ENCODE measurements at places on chromosomes 5 and 9.
A peak's percentile ranks its signal among the peaks of the same experiment; 100 is the strongest.

GRCh38 chr5:152514827-152515397, 109.8 kb upstream of the NMUR2 start:
- no peak for DNase-seq

DNA sequence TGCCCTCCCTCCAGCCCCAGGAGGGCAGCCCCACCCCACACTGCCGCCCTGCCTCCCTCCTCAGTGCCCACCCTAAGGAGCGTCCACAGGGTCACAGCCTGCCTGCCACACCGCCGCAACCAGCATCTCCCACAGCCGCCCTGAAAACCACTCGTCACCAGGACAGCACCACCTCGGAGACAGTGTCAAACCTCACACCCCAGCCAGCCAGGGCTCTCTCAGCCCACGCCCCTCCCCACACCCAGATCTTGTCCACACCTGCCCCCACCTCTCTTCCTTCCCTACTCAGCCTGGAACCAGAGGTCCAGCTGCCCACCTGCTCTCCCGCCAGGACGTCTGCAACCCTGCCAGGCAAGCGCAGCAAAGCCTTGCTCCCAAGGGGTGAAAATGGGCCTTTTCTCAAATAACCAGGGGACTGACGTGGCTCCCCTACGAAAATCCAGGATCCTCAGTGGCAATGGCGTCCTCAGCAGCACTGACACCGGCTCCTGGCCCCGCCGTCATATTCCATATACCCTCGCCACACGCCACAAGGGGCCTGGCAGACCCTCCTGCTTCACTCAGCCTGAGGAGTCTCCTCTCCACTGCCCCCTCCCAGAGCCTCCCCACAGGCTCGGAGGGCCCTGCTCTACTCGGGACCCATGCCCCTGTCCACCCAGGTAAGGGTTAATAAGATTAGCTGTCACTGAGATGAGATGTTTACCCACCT, 71.0 kb upstream of the ADAMTS2 start:
- DNase-seq = no peak

DNA sequence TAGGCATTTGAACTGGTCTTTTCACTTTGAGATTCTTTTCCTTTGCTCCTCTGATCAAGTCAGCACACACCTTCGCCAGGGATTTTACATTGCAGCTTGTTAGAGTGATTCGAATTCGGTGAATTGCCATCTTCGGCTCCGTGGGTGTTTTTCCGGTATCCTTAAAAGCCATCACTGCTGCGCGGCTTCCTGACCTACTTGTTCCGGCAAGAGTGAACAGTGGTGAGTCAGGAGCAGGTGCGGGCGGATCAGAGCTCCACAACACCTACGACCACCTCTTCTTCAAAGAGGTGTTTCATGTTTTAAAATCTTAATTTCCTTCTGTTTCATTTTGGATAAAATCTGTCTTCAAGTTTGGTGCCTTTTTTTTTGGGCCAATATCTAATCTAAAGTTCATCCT, 134.6 kb downstream of the TMC1 start:
- no peak for DNase-seq

DNA sequence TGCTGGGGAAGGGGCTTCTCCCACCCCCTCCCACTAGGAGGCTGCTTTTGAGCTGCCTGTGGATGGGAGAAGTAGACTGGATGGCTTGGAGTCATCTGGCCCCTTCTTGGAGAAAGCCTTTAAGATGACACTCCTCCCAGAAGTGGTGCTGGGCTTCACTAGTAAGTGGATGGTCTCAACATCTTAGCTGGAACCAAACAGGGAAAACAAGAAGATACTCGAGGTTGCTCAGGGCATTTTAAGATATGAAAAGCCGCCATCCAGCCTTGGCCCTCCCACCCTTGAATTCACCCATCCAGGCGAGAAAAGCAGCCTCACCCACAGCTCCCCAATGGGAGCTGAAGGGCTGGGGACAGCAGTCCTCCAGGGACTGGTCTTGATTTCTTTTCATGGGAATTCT, 7.8 kb upstream of the SMIM32 start:
- DNase-seq = no peak

DNA sequence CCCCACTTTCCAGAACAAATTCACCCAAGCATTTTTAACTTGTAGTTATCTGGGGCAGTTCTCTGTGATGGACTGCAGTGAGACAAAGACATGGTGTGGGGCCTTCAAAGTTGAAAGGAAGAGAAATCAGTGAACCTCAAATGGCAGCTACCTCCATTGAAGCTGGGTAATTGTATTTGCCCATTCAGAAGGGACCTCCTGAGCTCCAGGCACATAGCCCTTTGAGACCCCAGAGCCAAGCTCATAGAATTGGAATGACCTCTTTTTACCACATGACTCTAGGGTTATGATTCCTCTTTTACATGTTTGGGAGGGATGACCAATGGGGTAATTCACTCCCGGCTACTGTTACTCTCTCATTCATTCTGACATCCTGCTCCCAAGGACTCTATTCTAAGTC, 368.4 kb upstream of the ITGA1 start:
- DNase-seq = no peak

DNA sequence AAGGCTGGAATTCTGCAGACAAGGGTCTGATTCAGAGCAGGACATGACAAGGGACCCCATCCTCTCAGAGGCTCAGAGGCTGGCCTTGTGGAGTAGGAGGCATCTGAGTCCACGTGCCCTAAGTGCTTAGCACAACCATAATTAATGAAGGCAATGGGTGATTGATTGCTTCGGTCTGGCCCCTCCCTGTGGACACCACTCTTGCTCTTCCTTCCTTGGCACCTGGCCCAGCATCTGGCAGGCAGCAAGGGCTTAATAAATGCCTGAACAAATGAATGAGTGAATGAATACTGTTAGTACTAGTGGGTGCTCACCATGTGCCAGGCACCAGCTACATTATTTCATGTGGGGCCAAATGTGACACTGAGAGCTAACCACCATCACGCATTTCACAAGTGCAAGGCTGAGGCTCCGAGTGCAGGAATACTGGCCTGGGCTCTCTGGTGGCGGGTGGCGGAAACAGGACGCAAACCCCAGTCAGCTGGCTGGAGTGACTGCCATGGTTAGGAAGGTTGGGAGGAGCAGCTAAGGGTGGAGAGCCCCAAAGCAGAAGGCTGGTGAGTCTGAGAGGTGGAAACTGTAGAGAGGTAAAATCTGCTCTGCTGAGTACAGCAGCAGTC, 53.6 kb downstream of the ASS1 start:
- no peak for DNase-seq

DNA sequence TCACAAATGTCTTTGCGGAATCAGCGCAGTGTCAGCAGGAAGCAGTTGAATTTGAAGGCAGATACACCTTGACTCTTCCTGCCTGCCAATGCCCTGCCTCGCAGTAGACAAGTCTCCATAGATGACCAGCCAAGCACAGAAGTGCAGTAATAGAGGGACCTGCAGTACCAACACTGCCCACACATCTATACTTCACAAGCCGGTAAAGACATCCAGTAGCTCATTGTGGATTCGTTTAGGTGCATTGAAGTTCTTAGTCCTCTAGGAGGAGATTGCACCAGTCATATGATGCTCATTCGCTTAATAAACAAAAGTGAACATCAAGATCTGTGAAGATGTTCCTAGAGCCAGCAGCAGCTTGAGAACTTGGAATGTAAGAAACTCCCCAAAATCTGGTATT, 7.1 kb upstream of the IFNA2 start:
- peak; percentile 14 for DNase-seq

DNA sequence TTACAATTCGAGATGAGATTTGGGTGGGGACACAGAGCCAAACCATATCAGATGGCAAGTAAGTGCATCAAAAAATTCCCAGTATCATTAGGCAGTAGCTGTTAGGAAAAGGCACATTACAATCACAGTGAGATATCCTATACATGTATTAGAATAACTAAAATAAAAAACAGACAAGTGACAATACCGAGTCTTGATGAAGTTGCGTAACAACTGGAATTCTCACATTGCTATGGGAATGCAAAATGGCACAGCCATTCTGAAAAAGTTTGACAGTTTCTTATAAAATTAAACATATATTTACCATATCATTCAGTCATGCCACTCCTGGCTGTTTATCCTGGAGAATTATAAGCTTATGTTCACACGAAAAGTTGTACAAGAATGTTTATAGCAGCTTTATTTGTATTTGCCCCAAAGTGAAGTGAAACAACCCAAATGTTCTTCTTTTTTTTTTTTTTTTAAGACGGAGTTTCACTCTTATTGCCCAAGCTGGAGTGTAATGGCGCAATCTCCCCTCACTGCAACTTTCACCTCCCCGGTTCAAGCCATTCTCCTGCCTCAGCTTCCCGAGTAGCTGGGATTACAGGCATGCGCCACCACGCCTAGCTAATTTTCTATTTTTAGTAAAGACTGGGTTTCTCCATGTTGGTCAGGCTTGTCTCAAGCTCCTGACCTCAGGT, 93.1 kb upstream of the TLE1 start:
- no peak for DNase-seq

DNA sequence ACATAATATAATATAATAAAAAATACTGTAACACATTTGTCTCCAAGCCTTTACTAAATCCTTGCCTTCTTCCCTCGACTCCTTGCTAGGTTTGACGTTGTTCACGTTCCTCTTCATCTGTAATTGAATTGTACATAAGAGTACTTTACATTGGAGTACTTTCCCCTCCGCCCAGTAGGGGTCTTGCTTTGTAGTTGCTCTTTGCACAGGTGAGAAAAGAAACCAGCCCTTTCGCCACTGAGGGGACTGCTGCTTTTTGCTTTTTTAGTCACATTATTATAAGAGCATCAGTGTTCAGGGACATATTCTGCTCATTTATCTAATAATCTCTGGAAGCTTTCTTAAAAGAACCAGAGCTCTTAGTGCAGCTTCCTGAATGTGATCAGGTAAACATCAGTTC, 115.0 kb downstream of the CETN3 start:
- DNase-seq = no peak
